ENCODE measurements at places on chromosomes 6 and 20.

- no peak for DNase-seq
These were observed 1164.5 kb upstream of the CITED2 start for GRCh38 chr6:140538926-140539325.

GRCh38 chr6:2958331-2958711 lies 13.0 kb downstream of the SERPINB6 start:
- DNase-seq, result no peak

DNA sequence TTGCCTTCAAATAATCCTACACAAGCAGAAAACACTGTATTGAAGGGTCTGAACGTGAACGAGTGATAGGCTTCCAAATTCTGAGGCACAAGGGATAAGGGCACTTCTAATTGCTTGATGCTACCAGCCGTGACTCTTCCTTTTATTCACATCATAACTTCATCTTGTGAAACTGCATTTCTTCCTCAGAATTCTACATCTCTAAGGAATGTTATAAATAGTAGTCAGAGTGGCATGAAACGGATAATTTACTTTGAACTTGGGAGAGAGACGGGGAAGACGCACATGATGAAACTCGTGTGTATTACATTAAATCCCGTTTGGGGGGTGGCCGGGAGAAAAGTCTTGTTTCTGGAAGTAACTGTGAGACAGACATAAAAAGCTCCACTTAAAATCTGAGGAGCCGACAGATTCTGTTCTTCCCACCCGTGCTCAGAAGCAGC lies 754 bp downstream of the HDDC2 start:
- no peak for DNase-seq

DNA sequence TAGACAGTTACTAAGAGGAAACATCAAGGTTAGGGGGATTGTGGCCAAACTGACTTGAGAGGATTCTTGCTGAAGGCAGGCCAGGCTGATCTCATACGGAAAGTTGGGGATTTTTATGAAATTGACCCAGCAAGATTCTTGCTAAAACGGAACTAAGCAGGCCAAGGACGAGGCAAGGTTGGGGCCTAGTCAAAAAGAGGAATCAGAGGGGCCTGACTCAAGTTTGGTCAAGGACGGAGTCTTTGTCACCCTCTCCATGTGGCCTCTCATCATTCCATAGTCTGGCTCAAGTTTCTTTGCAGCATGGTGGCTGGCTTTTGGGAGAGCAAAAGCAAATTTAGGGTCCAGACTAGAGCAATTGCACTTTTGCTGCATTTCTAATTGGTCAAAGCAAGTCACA lies 7.9 kb upstream of the HECA start:
- no peak for DNase-seq

DNA sequence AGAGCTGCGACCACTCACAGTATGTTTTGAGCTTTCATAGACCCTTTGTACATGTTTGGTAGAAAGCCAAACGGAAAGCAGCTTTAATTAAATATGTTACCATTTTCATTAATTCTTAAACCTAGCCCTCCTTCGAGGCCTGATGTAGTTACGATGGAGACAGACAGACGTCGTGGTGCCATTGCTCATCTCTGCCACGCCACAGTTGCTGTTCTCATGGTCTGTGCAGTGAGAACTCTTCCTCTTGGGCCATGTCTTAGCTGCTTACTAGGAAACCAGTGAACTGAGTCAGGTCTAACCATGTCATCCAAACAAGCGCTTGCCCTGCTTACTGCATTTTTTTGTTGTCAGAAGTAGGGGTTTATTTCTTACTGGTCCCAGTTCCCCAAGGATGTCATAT lies 62.8 kb downstream of the SNX9 start:
- no peak for DNase-seq

- DNase-seq, result peak; percentile 12
These were observed 31.9 kb downstream of the NSFL1C start for GRCh38 chr20:1434571-1435336.

GRCh38 chr20:3111507-3111906 lies 27.0 kb upstream of the AVP start:
- no peak for DNase-seq

Data from esophagus squamous epithelium (tissue), 5 donors.